Putamen (tissue), 1 donor: ENCODE measurements at places on chromosomes 12 and 14.

GRCh38 chr14:104775073-104775489, 20.5 kb downstream of the AKT1 start:
- DNase-seq: no peak

DNA sequence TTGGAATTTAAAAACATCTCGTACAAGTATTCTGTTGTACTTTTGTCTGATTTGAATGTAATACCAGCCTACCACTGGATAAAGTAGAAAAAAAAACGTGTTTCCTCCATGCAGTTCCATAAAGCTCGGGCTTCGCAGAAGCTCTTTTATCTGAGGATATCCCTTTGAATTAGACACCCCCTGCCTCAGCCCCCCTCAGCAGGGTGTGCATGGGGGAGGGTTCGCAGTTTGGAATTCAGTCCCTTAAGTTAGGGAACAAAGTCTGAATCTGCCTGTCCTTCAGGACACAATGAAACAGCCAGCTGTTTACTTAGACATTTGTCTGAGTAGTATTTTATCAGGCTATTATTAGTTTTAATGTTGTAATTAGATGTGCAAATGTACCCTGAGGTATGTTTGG, 234.0 kb upstream of the CAND1 start:
- DNase-seq: no peak

- DNase-seq: peak; percentile 58
Observed at GRCh38 chr12:98767248-98767647, 122.2 kb downstream of the APAF1 start.

- no peak for DNase-seq
Observed at GRCh38 chr12:28350502-28350901, 160.2 kb downstream of the CCDC91 start.

DNA sequence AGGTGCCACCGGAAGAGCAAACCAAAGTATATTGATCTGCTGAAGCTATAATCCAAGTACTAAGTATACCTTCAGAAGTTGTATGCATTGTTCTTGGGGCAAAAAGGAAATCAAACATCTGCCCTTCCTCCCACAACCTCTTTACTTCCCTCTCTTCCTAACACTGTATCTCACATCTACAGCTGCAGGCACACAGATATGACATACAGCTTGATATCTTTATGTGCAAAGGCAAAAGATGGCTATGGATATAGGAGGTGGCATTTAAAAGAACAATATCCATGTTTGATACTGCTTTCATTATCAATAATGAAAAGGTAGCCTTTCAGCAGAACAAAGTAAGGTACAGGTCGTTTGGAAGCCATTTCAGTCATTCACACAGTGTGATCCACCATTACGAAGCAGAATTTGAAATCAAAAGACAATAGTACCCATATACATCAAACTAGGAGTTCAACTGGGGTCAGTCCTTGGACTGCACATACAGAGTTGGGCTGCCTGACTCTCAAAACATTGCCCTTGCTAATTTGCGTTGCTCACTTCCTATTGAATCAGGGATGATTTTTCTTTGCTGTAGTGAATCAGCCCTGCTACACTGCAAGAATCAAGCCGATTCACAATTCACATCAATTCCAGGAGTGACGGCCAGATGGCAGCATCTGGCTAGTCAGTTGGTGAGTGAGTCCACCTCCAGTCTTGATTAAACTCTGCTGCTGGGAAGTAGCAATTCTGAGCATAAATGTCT, 8.9 kb downstream of the ANG start:
- peak; percentile 68 for DNase-seq

GRCh38 chr12:121894633-121895032, 6.0 kb downstream of the PSMD9 start:
- DNase-seq: no peak

- DNase-seq: peak; percentile 28
Observed at GRCh38 chr14:102949062-102949800, 26.8 kb downstream of the AMN start.

GRCh38 chr12:4283512-4284255, 10.1 kb downstream of the CCND2 start:
- DNase-seq: no peak

DNA sequence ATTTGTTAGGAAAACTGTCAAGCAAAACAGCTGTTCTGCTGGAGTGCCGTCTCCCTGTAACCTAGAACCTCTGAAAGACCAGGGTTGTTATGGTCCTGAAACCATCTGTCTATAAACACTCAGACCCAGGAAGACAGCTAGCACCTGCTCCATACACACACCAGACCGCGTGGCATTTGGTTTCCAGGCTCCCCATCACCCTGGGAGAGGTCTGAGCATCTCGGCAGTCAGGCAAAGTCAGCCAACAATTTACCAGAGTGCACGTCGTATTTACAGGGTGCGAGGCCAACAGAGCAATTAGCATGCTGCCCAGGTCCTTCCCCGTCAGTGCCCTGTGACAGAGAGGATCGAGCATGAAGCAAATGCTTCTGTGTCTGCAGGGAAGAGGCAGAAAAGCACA, 272.5 kb downstream of the SLC15A4 start:
- DNase-seq: peak; percentile 9

GRCh38 chr14:25034803-25035681, 14.9 kb downstream of the STXBP6 start:
- DNase-seq: no peak

DNA sequence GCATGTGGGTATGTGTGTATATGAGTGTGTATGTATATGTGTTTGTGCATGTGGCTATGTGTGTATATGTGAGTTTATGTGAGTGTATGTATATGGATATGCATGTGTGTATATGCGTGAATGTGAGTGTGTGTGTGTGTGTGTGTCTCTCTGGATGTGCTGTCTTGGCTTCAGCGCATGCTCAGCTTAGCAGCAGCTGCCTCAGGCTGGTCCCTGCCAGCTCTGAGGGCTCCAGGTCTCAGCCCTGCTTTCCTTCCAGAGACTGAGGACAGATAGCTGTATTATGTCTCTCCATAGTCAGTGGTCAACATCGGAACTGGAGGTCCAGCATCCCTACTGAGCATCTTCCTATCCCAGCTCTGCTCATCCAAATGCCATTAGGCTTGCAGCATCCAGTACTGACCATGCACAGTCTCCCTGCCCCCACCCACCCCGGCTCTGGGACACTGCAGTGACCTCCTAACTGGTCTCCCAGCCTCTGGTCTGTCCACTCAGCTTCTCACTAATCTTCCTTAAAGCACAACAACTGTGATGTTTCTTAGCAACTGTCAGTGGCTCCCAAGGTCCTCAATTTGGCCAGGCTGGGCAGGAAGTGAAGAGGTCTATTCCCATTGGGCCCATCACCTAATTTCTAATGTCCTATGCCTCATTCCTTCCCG, 22.8 kb downstream of the FAIM2 start:
- DNase-seq: no peak

GRCh38 chr12:105359856-105360255, 29.4 kb downstream of the C12orf75 start:
- no peak for DNase-seq
